ENCODE measurements at places on chromosomes 2 and 18.

DNA sequence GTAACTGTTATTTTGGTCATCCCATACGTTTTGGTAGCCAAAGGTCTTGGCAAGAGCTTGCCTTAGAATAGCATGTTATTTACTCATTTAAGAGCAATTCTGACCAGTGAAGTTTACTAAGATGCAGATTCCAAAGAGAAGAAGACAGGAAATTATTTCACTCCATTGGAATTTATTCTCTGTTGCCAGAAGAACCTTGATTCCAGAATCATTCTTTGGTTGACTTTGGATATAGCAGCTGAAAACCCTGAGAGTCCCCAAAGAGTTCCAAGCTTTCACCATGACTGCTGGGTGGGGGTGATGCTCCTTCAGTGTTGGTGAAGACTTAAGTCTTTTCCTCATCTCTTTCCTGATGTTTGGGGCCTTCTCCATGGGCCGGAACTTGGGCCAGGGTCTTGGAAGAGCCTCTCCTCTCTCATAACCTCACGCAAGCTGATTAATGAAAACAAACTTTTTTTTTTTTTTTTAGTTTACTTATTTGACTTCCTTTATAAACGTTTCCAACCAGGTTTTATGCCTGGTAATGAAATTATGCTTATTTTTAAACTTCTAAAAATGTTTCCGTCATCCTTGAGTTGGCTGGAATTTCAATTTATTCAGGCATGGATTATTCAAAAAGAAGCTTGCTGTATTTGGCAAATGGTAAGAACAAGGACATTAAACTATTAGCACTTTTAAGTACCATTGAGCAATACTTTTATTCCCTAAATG is 192.0 kb downstream of the MTX2 start:
- DNase-seq = no peak

DNA sequence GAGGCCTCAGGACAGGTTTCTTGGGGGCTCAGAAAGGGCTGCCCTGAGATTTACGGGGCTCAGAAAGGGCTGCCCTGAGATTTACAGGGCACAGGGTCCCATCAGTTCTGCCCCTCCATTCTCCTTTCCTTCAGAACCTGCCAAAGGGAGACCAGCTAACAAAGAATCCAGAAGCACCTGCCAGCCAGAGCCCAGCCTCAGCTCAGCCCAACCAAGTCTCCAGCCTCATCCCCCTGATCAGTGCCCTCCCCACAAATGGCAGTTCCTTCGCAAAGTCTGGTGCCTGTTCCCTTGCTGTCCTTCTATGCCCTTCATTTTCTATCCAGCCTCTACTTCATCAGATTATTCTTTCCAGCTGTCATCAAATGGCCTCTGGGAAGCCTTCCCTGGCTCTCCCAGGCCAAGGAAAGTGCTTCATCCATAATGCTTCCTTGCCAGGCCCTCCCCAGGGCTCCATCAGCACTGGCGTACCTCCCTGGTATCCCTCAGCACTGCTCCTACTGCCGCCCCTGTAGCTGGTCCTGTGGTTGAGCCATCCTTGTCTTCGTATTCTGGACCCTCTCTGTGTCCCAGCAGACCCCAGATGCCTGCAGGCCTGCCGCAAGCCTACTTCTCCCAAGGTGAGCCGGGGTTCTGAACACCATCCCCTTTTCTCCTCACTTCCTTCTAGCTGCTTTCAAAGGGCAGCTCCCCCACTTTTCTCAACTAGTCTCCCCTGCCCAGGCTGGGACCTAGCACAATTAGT is 96.2 kb upstream of the EPAS1 start:
- no peak for DNase-seq

DNA sequence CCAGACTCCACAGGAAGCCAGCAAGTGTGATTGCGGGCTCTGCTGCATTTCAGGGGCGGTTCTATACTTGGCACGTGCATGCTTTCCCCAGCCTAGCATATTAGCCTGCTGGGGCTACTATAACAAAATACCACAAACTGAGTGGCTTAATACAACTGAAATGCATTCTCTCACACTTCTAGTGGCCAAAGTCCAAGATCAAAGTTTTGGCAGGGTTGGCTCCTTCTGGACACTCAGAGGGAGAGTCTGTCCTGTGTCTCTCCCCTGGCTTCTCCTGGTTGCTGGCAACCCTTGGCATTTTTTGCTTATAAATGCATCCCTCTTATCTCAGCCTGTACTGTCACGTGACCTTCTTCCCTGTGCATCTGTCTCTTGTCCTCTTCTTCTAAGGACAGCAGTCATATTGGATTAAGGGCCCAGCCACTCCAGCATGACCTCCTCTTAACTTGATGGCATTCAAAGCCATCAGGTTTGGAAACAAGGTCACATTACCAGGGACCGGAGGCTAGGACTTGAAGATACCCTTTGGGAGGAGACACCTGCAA is 138.7 kb downstream of the RNF152 start:
- DNase-seq = no peak

DNA sequence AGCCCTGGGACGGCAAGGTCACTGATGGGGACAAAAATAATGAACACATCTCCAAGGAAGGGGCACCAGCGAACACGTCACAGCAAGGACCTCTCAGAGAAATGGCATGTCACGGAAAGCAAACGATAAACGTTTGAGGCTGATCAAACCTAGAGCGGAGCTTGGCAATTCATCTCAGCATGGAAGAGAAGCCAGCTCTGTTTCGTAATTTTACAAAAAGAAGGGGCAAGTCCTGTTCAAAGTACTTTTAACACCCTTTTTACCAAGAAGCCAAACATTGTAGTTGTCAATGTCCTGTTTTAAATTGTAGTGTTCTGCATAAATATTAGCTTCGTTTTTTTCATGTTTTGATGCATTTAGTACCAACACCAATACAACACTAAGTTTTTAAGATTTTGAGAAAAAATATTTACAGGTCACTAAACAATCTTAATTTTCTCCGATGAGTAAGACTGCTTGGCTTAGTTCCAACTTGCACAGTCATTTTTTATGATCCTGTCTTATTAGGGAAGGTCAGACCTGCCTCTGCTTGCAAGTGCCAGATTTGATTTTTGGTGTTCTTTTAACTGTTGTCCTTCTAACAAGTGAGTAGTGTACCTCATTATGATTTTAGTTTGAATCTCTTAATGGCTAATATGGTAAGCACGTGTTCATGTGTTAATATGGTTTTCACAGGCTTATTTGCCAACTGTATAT is 818.5 kb upstream of the SALL3 start:
- no peak for DNase-seq

DNA sequence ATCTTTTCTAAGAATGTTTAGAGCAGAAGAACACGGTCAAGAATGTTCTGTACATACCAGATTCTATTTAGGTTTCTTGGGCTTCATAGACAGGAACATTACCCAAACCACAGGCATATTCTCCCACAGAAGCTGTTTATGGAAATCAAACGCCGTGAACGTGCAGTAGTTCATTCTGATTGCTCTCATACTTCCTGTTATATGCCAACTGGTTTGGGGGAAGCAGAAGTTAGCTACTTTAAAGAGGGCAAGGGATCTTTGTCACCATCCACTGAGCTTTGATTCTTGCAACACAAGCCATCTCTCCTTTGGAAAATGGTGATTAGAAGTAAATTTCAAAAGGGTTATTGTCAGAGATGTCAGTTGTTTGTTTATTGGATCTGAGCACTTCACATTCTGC is 182.2 kb upstream of the NRP2 start:
- no peak for DNase-seq

GRCh38 chr2:221443645-221444044 is 128.5 kb downstream of the EPHA4 start:
- DNase-seq = no peak

DNA sequence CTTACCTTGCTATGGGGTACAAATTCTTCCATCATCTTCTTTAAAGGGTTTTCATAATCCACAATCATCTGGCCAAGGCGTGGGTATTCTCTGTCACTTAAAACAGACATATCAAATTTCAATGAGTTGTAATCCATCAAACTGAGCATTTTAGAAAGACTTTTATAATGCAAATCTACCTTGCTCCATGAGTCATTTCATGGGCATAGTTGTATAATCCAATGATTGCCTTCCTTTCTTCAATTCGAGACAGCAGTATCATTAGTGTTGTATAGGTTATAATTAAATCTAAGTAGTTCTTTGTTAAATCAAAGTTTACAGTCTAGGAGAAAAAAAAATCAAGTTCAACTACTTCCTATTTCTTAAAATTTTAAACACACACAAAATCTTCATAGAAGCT is 36.3 kb downstream of the NCKAP1 start:
- DNase-seq = no peak

- DNase-seq = no peak
These were observed 20.3 kb downstream of the ACTR3 start for GRCh38 chr2:113910110-113910717.

DNA sequence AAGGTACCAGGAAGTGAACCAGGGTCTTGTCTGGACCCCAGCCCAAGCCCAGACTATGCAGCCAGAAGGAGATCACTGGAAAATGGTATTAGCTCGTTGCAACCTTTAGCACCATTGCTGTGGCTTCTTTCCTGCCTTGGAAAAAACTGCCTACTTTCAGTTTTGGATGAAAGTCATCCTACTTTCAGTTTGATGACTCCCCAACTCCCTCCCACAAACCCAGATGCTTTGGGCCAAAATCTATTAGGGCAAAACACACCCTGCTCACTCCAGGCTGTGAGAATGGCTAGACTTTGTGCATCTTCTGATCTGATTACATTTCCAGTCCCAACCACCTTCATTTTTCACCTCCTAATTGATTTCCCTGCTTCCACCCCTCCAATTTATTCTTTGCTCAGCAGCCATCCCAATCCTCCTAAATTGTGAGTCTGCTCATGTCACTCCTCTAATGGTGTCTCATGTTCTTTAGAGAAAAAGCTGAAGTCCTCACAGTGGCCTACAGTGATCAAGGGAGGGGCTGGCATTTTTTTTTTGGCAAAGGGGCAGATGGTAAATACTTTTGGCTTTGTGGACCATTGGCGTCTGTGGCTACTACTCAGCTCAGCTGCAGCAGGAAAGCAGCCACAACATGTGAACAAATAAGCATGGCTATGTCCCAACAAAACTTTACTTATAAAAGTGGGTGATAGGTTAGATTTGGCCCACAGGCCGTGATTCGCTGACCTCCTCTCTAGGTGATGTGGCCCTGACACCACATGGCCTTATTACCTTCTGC is 368.7 kb downstream of the SLC4A3 start:
- no peak for DNase-seq

GRCh38 chr2:201858281-201859184 is 52.2 kb downstream of the CDK15 start:
- no peak for DNase-seq

DNA sequence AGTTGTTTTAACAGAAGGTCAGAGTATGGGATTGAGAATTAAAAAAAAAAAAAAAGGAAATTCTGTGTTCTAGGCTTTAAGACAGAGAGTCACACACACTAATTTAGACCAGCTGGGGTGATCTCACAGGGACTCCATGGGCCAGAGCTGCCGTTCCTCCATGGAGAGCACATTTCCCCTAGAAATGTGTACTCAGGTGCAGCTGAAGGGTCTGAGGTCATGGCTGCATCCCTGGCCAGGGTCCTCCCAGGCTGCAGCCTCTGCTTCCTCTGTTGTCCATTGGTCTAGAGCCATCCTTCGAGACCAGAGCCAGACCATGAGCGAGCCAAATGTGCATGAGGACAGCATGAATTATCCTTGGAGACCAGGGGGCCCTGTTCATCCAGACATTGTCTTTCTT is 190.1 kb upstream of the TNP1 start:
- no peak for DNase-seq

DNA sequence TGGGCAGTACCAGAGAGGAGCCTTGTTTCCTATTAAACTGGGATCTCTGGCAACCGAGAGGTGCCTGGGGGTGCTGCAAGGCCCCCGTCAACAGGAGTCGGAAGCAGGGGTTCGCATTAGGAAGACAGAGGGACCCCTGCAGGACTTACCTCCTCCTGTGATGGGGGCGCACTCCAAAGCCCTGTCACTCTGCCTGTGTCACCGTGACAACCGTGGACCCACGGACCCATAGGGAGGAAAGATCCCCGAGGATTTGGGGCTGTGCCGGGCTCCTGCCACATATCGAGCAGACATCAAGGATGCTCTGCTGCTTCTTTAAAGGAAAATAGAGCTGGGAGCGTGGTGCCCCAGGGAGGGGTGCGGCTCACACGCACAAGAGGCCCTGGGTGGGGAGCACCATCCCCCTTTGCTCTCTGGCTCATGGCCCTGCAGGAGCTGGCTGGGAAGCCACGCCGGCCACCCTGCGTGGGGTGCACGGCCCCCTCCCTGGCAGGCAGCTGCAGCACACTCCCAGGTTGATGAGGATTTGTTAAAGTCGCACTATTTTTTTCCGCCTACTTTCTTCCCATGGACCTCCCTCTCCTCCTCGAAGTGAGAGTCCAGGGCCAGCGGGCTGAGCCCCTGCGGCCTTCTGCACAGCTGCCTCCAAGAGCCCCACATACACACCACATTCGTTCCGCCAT is 167.5 kb downstream of the TWIST2 start:
- no peak for DNase-seq

DNA sequence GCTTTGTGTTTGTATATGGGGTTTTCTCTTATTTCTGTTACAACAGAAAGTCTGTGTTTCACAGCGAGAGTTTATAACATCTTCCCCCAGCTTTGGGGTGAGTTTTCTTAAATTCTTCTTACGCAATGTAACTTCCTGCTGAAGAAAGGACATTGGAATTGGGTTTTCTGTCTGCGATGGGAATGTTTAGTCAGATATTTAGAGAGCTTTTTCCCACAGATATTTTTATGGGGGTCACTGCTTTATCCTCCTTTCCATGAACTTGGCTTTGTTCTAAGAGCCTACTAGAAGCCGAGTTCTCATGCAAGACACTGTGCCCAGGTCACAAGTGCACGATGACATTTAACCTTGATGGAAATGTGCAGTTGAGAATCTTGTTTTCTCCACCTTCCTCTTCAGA is 22.1 kb downstream of the B3GNT2 start:
- DNase-seq = no peak

- DNase-seq = no peak
These were observed 29.3 kb upstream of the CYP20A1 start for GRCh38 chr2:203209538-203209937.

DNA sequence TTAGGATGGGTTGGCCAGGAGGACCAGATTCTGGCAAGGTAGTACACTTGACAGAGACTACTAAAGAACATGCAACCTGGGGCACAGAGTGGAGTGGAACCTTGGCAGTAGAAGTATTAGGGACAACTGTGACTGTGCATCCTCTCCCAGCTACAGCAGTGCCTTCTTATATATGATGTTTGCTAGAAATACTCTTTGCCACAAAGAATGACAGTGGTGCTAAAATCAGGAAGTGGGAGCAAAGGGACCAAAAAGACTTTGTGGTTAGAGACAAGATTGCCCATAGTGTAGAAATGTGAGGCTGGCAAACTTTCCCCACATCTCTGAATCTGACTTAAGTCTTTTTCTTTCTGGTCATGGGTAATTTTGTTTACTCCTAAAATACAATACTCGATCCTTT is 9.4 kb upstream of the SLC38A11 start:
- DNase-seq = no peak

All from GOT3 (cell line).